Stimulated activated CD8-positive, alpha-beta memory T cell treated with anti-CD3 and anti-CD28 coated beads, Interleukin-7, amount 100 ng/mL, for 4 hours (primary cell): ENCODE measurements at places on chromosomes 6 and 20.

DNA sequence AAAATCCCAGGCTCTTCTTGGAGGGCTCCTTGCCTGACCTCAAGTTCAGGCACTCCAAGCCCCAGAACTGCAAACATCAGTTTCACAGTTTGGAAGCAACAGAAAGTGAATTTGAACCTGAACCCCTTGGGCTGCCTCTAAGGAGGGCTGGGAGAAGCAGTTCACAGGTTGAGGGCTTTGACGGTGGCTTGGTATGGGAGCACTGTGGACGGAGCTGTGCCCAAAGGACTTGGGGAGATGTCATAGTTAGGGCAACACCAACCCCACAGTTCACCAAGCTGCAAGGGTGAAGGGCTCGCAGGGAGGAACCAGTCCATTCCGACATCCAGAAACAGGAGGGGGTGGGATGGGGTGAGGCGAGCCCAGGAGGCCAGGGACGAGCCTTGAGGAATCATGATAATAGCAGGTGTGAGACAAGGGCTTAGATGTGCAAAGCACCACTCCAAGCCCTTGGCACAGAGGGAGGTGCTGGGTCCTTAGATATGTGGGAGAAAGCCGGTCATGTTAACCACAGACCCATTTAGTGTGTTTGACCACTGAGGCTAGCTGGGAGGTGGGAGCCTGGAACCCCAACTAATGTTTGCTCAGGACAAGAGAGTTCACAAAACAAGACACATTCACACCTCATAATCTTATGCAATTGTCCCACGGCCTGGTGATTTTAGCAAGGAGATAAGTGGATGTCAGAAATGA is 4.3 kb downstream of the CEBPB start:
- no peak for DNase-seq

DNA sequence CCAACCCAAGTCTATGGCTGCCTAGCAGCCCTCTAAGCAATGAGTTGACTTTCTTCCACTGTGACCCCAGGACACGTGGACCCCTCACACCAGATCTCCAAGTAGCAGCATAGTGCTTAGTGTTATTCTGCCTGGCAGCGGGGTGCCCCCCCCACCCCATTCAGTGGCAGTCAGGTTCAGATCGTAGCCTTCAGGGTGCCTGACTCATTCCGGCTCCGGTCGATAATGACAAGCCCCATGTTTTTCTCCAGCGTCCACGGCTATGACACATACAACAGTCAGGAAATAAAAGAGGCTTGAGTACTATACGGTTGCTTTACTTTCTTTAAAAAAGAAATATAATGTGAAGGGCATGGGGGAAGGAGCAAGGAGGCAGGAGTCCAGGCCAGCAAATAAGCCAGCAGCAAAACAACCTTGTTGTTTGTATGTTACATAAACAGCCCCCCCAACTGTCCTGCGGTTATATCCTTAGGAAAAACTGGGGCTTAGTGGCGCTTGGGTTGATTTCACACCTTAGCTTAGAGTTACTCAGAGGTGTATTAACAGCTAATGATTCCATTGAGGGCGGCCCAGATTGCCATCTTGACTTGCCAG is 23.1 kb downstream of the GNAS start:
- DNase-seq = no peak

- DNase-seq = no peak
Observed at GRCh38 chr6:44567406-44567805, 179.9 kb downstream of the CDC5L start.

GRCh38 chr6:46690141-46690755 is 2.6 kb downstream of the TDRD6 start:
- no peak for DNase-seq

GRCh38 chr6:130362128-130362527 is 3.7 kb upstream of the TMEM200A start:
- no peak for DNase-seq

DNA sequence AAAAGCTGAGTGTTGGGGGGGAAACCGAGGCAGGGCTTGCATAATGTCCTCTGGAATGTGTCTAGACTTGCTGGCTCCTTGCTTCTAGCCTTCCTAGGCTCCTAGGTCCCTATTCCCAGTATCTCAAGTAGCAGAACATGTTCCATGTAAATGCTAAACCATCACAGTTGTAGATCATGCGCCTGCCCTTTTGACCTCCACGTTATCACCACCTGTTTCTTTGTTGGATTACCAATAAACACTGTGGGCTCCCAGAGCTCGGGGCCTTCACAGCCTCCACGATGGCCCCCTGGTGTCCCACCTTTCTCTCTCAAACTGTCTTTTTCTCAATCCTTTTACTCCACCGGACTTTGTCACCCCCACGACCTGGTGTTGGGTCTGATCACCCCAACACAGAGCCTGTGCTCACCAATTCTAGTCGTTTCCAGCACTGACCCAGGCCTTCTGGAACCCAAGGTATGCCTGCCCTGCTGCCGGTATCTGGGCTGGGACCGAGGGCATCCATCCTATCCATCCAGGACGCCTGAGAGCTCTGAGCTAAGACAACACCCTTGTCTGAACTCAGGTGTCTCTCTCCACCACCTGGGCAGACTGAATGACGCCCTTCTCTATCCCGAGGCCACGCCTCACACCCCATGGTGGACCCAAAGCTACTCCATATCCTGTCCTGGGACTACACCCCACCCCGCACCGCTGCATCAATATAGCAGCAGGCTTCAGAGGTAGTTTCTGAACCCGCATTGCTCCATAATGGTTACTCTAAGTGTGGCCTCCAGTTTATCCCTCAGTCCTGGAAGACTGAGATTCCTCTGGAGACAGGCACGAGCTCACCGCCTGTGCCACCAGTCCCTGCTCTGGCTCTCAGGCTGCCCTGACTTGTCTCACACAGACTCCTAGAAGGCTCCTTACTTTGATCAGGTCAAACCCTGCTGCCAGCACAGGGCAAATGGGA is 9.3 kb upstream of the PRR18 start:
- no peak for DNase-seq

DNA sequence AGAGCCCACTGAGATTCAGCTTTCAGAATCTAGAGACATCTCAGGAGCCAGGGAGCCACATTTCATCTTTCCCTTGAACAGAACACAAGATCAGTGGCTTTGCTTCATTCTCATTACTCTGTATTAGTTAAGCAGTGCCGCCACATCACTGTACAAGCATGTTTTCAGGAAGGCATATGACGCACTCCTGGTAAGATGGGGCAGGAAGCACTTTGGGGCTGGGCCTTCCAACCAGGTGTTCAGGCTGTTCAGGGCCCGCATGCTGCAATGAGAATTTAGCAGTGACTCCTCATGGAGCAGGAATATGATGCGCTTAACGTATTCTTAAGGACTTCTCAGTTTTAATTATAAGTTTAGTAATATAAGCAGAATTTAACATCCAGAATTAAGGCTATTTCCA is 29.7 kb upstream of the GNRH2 start:
- no peak for DNase-seq

DNA sequence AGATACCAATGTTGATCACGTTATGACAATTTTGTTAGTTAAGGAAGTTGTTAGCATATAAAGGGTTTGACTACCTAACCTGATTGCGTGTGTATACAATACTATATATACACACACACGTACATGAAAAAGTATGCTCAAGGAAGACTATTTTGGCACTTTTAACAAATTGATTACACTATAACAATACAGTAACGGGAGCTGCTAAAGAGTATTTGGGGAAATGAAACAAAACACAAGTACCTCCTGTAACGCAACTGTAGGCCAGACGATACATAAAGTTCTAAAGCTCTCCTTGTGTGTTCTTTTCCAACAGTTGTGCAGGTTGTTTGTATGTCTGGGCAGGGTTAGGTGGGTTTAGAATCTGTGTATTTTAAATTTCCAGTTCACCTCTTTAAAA is 98.7 kb downstream of the PLEKHG1 start:
- DNase-seq = no peak

DNA sequence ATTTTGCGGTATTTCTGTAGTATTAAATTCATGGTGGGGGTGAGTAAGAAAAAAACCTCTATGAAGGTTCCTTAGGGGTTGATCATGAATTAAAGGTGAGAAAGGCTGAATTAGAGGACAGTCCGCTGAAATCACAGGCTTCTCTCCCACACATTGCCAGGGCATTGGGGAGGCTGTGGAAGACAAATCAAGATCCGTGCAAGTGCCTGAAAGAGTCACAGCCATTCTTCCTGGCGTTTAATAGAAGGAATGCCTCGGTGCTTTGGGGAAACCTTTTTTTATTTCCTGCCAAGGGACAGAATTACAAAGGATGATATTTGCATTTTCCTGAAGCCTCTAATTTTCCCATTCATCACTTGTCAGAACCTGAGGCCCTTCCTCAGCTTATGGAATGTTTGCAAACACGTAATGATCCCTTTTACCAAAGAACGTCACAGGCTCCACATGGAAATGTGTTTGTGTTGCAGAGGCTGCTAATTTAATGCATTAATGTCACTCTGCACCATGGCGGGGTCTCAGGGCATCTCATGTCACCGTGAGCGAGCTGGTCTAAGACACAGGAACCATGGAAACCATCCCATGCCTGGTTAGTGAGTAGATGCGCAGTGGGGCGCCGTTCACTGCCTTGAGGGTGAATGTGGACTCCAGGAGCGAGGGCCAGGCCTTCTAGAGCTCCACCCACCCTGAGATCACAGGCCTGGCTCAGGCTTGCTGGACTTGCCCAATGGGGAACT is 185.9 kb upstream of the SULF2 start:
- DNase-seq = no peak

DNA sequence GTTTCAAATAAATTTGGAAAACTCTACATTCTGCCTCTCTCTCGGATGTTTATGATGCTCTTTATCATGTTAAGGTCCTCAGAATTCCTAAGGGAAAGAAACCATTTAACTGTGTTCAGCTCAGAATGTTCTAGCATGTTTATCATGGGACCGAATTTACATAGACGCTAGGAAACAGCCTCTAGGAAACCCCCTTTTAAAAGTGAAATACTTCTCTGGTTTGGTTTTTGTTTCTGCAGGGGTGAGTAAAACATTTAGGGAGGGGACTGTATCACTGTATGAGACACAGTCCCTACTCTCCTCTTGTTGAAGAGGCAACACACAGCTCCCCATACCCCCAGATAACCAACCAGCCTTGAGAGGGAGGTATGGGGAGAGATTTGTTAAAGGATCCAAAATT is 267.6 kb upstream of the SUPT3H start:
- DNase-seq = no peak

- peak; percentile 63 for DNase-seq
Observed at GRCh38 chr20:59207742-59208357, 44.2 kb downstream of the ZNF831 start.

GRCh38 chr20:19407736-19408135 is 195.3 kb downstream of the SLC24A3 start:
- DNase-seq = no peak

DNA sequence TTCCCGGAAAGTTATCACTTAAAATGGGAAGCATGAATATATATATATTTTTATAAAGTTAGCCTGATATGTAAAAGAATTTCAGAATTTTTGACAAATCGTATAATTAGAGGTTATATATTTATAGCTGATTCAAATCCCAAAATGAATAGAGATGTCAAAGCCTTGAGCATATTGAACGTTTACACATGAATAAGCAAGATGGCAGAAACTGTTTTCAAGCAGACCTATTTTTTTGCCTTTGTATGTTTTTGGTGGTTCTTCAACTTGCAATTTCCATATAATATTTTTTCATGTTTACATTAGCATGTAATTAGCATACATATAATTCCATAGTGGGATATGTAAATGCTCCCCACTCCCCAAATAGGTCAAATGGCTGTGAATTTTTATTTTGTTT is 189.9 kb downstream of the PRL start:
- DNase-seq = no peak

DNA sequence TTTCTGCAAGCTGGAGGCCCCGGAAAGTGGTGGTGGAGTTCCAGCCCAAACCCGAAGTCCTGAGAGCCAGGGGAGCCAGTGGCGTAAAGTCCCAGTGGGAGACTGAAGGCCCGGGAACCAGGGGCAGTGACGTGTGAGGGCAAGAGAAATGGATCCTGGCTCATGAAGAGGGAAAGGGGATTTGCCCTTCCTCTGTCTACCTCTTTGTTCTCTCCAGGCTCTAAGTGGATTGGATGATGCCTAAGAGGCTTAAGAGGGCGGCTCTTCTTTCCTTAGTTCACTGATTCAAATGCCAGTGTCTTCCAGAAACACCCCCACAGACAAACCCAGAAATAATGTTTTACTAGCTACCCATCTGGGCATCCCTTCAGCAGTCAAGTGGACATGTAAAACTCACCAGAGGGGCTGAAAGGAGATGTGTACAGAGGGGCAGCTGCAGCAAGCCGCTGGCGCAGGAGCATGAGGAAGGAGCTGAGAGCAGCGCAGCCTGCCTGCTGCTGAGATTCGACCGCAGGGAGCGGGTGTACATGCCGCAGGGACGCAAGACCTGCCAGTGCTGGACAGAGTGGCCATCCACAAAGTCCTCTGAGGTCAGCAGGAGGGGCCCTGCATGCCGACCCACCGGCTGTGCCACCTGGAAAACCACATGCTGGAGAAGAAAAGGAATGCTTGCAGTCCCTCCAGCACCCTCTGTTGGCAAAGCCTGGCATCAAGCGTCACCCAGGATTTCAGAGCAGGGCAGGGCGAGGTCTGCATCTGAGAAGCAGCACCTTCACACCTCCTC is 29.5 kb downstream of the CDYL start:
- DNase-seq = peak; percentile 10

DNA sequence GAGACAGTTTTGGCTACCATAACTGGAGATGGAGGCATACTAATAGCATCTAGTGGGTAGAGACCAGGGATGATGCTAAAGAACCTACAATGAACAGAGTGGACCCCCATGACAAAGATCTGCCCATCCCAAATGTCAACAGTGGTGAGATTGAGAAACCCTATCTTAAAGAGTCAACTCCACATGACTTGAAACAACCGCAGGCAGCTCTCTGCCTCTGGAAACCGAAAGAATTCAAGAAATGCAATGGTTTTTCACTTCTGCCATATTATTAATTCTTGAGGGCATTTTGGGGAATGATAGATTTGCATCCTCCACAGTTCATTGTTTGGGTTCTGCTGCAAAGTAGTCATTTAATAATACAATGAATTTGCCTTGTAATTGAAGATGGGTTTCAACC is 463.4 kb downstream of the MAFB start:
- DNase-seq = no peak

DNA sequence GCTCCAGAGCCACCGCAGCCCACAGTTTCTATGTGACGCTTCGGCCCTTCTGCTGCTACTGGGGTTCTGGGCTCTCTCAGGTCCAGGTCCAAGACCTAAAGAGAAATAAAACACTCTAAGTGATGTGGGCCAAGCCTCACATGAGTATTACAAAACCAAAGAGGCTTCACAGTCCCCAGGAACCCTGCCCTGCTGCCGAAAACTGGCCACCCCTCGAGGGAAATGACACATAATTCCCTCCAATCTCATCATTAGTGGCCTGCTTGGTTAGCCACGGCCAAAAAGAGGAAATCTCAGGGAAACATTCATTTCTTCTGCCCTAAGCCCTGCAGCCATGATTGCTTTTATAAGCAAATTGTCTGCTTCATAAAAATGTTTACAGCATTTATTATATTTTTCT is 32.5 kb downstream of the DLL1 start:
- DNase-seq = no peak
